ENCODE measurements at places on chromosomes 12 and 14.

GRCh38 chr14:64745511-64746091 is 41.4 kb downstream of the PLEKHG3 start:
- DNase-seq: no peak

DNA sequence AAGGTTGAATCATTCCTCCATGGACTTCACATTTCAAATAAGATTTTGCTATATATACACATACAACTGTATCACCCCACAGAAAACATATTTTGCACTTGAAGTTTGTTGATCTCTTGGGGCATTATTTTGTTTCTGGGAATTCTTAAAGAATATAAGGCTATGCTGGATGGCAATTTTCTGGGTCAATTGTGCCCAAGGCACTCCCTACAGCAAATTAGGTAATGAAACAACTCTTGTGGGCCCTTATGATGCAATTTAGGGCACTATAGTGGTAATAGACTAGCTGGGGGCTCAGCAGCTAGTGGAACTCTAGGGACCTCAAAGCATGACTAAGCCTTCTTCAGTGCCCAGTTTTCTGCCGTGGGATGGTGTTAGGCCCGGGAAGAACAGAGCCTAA is 444.4 kb downstream of the NRXN3 start:
- peak; percentile 15 for DNase-seq

- no peak for DNase-seq
Measured at GRCh38 chr12:79252358-79253075, 387.9 kb downstream of the SYT1 start.

DNA sequence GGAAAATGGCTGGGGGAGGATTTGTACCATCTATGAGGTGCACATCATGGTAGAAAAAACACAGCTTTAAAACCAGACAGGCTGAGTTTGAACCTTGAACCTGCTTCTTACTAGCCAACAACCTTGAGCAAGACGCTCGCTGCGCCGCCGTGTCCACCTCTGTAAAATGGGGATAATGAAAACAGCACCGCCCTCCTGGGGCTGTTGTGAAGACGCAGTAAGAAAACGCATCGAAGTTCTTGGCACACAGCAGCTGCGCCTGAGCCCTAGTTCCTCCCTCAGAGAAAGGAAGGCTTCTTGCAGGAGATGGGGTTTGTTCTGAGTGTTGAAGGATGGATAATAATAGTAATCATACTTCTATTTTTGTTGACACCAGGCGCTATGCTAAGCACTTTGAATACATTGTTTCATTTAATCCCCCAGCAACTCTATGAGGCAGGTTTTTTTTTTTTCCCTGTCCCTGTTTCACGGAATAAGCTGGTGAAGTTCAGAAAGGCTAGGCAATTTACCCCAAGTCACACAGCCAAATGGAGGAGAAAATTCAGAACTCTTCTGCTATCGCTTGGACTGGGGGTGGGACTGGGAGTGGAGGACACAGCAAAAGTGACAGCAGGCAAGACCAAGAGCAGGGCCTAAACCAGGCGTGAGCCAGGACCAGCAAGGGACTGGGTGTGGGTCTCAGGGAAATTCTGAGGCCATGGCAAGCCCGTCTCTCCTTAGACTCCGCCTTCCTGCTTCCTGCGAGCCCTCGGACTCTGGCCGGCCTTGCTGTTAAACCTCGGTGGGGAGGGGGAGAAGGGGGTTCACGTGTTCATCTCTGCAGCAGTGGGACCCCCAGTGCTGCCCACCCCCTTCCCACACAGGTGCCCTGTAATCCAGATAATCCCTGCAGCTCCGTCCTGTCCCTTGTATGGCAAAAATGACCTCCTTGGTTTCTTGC is 97.5 kb downstream of the LRRC74A start:
- no peak for DNase-seq

DNA sequence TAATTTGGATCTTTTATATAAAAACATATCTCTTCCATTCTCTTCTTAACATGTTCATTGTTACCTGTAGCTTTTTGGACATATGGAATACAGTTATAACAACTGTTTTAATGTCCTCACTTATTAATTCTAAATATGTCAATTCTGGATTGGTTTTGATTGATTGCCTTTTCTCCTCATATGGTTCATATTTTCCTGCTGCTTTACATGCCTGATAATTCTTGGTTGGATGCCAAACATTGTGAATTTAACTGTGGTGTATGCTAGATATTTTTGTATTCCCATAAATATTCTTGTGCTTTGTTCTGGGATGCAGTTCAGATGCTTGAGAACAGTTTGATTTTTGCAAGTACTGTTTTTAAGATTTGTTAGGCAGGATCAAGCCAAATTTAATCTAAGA is 10.8 kb downstream of the C14orf132 start:
- peak; percentile 44 for DNase-seq

DNA sequence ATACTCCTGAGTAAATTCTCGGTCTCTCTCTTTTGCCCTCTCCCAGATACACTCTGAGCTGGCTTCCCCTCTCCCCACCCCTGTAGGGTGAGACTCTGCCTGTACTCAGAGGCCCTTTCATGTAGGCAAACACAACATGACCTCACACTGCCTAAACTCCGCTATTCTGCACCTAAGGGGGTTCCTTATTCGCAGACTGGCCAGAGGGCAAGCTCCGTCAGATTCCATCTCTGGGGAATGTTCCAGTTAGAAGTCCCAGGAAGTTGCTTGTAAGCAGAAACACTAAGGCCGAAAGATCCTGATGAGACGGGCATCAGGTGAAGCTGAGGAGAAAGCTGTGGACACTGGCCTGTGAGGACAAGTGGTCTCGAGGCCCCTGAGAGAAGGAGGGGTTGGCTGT is 165.9 kb downstream of the KTN1 start:
- no peak for DNase-seq

GRCh38 chr12:19198272-19198671 is 68.7 kb downstream of the PLEKHA5 start:
- peak; percentile 80 for DNase-seq

- DNase-seq: peak; percentile 14
Measured at GRCh38 chr12:127107744-127108143, 1159.2 kb upstream of the TMEM132C start.

GRCh38 chr14:69662636-69663299 is 51.4 kb downstream of the SUSD6 start:
- peak; percentile 46 for DNase-seq

GRCh38 chr12:32367381-32367780 is 32.0 kb upstream of the FGD4 start:
- no peak for DNase-seq

GRCh38 chr12:78981-79380 is 12.4 kb downstream of the IQSEC3 start:
- no peak for DNase-seq

DNA sequence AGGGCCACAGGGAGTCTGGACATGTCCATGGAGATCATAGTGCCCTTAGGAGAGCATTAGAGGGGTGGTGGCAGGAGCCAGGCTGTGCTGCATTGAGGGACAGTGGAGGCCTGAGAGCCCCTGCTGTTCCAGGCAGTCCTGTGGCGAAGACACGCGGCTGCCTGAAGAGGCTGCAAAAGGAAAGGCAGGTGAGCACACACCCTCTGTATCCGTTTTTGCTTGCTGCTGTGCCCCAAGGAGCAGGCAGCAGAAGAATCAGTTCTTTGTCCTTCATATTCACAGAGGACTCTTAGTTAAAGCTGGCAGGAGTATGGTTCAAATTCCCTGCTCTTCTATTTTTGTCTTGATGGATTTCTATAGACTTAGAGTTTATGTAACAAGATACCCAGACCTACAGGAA is 4.5 kb downstream of the SLC35E3 start:
- DNase-seq: no peak

GRCh38 chr14:68139431-68140075 is 320.0 kb downstream of the RAD51B start:
- peak; percentile 9 for DNase-seq

DNA sequence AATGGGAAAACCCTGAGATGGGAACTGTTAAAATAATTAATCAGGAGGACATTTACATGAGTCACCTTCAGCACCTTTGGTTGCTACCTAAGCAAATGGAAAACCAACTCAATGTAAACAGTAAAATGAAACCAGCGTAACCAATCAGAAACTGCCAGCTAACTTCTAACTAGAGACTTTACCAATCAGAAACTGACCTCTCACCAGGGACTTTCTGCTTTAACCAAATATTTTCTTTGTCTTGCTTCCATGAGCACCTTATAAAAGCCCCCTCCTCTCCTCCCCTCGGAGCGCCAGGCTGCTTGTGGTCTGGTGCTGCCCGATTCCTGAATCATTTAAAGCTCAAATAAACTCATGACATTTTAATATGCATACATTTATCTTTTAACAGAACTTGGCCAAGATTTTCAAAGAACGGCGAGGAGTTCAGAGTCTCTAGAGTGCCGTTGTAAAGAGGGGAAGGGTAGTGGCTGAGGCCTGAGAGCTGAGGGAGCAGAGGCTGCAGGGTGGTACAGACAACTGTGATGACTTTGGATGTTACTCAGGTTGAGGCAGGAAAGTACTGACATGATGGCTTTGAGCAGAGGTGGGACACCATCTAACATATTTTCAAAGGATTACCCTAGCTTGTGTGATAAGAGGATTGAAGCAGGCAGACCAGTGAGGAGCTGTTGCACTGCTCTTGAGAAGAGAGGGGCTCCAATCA is 183.6 kb downstream of the CRADD start:
- DNase-seq: no peak

DNA sequence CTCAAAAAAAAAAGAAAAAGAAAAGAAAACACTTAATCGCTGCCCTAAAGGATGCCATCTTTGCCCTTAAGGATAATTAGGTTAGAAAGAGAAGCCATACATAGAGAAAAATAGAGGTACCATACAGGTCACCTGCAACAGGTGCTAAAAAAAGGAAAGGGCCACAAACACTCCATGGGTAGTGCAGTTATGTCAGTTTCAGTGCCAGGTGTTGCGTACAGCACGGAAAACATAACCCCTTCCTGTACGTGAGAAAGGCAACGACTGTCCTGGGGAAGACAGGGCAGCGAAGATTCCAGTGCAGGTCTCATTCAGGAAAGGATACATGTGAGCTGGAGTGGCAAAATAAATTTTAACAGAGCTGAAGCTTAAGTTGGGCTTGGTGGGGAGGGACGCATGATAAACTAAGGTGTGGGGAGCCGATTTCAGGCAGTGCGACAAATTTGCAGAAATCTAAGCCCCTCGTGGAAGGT is 553 bp upstream of the DAZAP2 start:
- DNase-seq: no peak

GRCh38 chr14:104131968-104132732 is 6.2 kb upstream of the KIF26A start:
- DNase-seq: no peak
